ENCODE measurements at places on chromosomes 2 and 18. TPM values are rescaled to one million over a fixed set of nuclear protein-coding genes. Genes with fewer than 3 reads are reported as not detected.

The FEV gene
- not detected for total RNA-seq

The ABCB11 gene
- total RNA-seq = not detected

The INHA gene
- 0.48 TPM for total RNA-seq

The POTEI gene
- not detected for total RNA-seq

The IL1R2 gene
- total RNA-seq = not detected

The TRIM43B gene
- not detected for total RNA-seq

The IL1RN gene
- 167 TPM for total RNA-seq

Data from tracheal epithelial cell (primary cell).